ENCODE measurements at places on chromosomes 12 and 14.
A peak's percentile ranks its signal among the peaks of the same experiment; 100 is the strongest.

- DNase-seq, result no peak
Measured at GRCh38 chr14:97411938-97412612, 614.9 kb downstream of the VRK1 start.

DNA sequence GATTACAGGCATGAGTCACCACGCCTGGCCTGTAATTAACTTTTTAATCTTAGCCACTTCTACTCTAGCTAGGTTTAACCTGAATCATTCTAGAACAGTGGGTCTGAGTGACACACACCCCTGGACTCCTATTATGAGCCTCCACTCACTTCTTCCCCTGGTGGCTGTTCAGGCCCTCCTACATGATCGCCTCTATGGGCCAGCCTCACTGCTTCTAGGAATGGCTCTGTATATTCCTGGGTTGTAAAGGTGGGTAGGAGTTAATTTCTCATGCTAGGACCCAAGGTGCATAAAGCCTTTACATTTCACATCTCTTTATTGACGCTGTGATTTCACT, 8.0 kb upstream of the RNU6-8 start:
- no peak for DNase-seq

DNA sequence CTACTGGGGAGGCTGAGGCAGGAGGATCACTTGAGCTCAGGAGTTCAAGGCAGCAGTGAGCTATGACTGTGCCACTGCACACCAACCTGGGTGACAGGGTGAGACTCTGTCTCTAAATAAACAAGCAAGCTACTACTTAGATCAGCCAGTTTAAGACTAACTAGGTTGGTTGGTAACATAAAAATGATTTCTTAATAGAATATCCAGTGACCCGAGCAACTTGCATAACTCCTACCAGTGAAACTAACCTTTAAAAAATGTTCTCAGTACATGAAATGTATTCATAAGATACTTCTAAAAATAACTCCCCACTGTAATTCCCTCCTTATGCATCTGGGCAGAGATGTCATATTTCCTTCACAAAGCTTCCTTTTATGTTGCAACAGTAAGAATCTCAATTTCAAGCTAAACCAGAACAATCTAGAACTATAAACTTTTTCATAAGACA, 15.9 kb downstream of the TAOK3 start:
- peak; percentile 58 for DNase-seq

DNA sequence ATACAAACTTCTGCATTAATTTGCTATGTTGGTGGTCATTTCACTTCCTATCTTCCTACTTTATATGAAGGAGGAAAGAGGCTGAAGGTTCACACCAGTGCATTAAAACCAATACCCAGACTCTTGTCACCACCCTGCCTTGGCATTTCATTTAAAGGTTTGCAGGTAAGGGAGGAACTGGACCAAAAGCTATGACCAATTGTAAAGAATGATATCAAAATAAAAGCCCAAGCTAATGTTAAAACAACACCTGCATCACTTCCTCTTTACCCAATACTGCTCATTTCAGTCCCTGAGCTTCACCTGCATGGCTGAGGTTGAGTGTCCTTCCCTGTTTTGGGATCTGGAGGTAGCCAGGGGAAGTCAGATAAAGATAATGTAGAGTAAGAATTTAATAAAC, 47.2 kb upstream of the TMEM233 start:
- DNase-seq, result no peak

DNA sequence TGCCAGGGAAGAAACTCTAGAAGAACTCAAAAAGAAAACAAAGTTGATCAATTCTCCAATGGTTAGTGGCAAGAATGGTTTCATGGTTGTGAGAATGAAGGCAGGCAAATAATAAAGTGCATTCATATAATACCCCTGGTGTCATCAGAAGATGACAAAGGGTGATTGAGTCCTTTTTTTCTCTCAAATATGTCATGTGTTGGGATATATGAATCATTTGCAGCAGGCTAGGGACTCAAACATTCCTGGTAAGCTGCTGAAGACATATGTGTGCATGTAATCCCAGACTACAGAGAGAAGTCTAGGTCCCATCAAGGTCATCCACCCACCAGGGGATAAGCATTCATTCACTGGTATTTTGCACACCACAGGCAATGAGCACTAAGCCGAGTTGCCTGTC, 82.4 kb upstream of the MYF6 start:
- DNase-seq, result no peak

GRCh38 chr14:91891721-91892220, 24.4 kb upstream of the TC2N start:
- no peak for DNase-seq

DNA sequence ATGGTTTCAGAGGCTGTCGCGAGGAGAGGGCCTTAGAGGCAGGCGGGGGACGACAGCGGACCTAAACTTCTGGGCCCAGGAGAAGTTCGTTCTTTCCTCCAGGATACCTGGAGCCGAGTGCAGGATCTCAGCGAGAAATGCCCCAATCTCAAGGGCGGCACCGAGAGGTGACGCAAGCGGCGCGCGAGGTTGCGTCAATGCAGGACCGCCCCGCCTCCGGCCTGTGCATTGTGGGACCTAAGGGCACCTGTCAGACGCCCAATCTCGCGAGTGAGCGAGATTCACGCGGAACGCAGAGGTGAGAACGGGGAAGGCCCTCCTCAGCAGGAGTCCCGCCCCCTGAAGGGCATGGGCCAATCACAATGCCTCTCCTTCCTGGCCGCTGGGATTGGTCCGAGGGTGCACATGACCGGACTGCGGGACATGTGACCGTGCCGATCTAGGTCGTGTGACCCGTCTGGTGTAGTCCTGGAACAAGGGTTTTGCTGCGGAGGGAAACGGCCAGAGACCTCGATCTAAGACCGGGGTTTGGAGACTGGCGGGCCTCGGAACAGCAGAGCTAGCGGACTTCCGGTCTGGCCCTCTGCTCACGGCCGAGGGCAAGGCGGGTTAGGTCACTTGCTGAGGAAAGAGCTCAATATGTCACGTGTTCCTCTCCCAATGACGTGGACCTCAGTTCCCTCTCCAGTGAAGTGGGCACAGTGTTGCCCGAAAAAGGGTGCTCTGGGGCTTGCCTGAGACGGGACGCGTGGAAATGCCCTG, 16.3 kb upstream of the DYNC1H1 start:
- DNase-seq, result peak; percentile 98

GRCh38 chr12:54010053-54010971, 1.5 kb downstream of the HOXC8 start:
- DNase-seq, result no peak

- peak; percentile 40 for DNase-seq
Measured at GRCh38 chr12:98416845-98417244, 98.5 kb upstream of the TMPO start.

DNA sequence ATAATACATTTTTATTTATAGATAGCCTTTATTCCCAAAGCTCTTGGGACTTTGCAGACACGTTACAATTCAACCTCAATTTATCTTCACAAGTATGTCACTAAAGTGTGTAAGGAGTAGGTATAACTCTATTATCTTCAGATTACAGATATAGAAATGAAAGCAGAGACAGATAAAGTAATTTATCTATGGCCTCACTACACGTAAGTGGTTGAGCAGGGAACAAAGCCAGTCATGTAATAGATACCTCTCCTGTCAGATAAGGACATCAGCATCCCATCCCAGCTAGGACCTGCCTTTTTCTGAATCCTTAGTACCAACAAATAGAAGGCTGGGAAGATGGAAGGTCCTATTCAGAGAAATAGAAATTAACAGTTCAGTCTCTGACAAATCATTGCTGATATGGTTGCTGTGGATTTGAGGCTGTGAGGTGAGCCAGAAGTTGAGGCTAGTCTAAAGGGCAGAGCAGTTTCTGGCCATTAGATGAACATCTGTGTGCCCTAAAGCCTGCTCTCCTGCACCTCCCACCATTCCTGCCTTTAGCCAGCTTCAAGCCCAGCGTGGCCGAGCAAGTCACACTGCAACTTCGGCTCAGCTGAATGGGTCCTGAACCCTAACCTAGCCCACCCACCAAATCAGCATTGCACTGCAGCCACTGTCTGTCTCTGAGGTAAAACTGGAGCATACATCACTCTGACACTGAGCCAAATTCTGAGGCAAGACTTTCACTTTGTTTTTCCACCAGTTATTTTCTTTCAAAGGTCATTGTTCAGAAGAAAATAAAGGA, 71.1 kb upstream of the PLEKHA5 start:
- DNase-seq, result no peak

- no peak for DNase-seq
Measured at GRCh38 chr12:6810758-6811157, 10.9 kb upstream of the GPR162 start.

DNA sequence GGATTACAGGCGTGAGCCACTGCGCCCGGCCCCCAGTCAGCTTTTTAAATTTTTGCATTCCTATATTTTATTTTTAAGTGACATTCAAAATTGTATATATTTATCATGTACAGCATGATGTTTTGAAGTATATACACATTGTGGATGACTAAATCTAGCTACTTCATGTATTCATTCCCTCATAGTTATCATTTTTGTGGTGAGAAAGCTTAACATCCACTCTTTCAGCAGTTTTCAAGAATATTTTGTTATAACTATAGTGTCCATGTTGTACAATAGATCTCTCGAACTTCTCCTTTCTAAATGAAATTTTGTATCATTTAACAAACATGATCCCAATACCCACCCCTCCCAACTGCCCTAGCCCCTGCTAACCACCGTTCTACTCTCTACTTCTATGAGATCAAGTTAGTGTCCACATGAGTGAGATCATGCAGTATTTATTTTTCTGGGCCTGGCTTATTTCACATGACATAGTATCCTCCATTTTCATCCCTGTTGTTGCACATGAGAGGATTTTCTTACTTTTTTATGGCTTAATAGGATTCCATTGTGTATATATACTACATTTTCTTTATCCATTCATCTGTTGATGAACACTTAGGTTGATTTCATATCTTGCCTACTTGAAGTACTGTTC, 8.8 kb upstream of the HEBP1 start:
- DNase-seq, result no peak

Measured in A549 (cell line).